ENCODE measurements at places on chromosomes 13 and 19. TPM values are rescaled to one million over a fixed set of nuclear protein-coding genes. Genes with fewer than 3 reads are reported as not detected.

Gene MYADM
- total RNA-seq, result 37.5 TPM

Gene POLR1D
- 136 TPM for total RNA-seq

Gene KLK2
- total RNA-seq, result not detected

Gene SHC2
- total RNA-seq, result 5.3 TPM

Gene KBTBD6
- 10.8 TPM for total RNA-seq

Gene SLC10A2
- not detected for total RNA-seq

Gene PPP1R13L
- 18.9 TPM for total RNA-seq

Gene KCNN1
- 7.4 TPM for total RNA-seq

Gene CEACAM21
- total RNA-seq, result not detected

Gene AMER2
- total RNA-seq, result 0.17 TPM

Gene CBLC
- total RNA-seq, result 16.3 TPM

Gene CEACAM16
- total RNA-seq, result not detected

Gene ZNF507
- total RNA-seq, result 6.2 TPM

Gene ZNF541
- not detected for total RNA-seq

GRCh38 chr19:872266-872951 lies 12.9 kb downstream of the CFD start:
- peak; percentile 91 for DNase-seq

GRCh38 chr13:68386808-68387207 lies 1156.7 kb upstream of the PCDH9 start:
- no peak for DNase-seq

DNA sequence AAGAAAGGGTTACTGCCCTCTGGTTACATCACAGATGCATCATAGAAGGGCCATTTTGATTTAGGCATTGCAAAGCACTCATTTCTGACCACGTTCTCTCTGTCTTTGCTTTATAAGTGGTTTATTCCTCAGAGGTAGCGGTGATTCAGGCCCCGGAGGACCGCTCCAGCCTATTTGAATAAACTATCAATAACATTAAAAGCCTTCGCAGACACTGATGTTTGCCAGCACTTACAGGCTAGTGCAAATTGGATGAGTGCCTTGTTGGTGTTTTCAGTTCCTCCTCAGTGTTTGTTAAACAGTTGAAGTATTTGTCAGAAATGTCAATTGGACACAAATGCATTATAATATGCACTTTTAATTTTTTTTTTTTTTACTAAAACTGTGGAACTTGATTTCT lies 120.2 kb downstream of the RXFP2 start:
- no peak for DNase-seq

DNA sequence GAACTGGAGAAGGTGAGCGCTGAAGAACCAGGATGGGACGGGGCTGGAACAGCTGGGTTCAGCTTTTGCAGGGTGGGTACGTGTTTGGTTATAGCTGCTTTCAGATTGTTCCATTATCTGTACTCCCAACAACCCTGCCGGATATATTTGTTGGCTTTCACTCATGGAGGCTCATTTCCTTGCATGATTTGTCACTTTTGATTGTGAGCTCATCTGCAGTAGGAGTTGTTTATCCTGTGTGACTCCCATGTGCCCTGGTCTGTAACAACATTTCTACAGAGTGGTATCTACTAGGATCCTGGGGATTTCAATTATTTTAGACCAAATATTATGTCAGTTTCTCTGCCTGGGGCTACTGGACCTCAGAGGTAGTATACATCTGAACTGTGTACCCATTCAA lies 5.4 kb downstream of the ARL11 start:
- no peak for DNase-seq

GRCh38 chr13:87975035-87975434 lies 303.9 kb downstream of the SLITRK5 start:
- no peak for DNase-seq

DNA sequence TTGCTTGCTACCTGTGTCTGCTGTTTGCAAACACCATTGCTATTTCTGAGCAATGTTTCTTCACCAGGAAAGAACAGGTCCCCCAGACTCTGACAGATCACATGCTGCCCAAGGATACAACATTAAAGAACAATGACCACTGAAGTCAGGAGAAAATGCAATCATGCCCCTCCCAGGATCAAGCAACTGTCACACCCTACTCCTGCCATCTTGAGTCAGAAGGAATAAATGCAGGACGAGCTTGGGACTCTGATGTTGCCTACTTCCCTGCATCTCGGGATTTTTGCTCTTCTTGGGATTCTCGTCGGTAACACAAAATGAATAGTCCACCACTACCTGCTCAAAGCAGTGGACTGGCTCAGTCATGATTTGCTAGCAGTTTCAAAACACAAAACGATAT lies 490.6 kb downstream of the COG6 start:
- peak; percentile 57 for DNase-seq

- DNase-seq, result peak; percentile 33
Measured at GRCh38 chr19:15354566-15355296, 22.4 kb upstream of the BRD4 start.

DNA sequence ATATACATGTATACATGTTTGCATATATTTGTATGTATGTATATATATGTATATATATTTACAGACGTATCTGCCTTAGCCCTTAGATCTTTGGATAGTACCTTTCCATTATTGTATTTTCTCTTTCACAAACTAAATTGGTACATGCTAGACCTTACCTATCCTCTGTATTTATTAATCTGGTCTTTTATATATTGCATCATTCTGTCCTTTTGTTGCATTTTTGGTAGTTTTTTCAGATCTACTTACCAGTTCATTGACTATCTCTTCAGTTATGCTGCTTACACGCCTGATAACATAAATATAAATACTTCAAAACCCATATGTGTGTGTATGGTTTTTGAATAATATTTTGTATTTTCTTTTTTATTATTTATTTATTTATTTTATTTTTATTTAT lies 11.7 kb downstream of the ZNF613 start:
- no peak for DNase-seq

GRCh38 chr13:76048131-76048530 lies 412.0 kb downstream of the LMO7 start:
- no peak for DNase-seq

- DNase-seq, result peak; percentile 78
Measured at GRCh38 chr19:48636859-48637448, at the start of gene DBP. Gene DBP, minus strand, starts transcription at chr19:48637379. Its CDS starts 385 bp downstream, at chr19:48636994.

GRCh38 chr19:2579678-2580280 lies 103.9 kb downstream of the GADD45B start:
- no peak for DNase-seq

GRCh38 chr13:24033527-24034302 lies 126.8 kb upstream of the SPATA13 start:
- no peak for DNase-seq

GRCh38 chr13:95304453-95304852 lies 3.2 kb upstream of the ABCC4 start:
- no peak for DNase-seq

- DNase-seq, result peak; percentile 100
Measured at GRCh38 chr19:1260749-1261537, 8.2 kb upstream of the CIRBP start.

GRCh38 chr13:60139272-60139671 lies 24.5 kb downstream of the DIAPH3 start:
- DNase-seq, result no peak

DNA sequence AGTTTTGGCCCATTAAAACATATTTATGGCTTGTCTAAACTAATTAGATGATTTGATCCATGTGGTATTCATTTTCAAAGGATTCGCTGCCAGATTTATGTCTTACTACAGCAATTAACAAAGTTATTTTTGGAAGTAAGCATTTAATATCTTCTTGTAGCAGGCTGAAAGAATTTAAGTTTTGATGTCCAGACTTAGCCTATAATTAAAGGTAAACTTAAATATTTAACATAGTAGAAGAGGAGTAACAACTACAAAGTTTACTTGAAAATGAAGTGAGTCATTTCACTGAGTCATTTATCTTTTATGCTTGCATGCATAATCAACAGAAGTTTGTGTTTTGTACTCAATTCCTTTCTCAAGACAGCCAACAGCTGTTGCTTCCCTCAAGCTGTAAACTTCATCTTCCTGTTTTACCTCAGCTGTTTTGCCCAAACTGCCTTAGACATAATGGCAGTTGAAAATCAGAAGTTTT lies 58.1 kb downstream of the EDNRB start:
- no peak for DNase-seq

DNA sequence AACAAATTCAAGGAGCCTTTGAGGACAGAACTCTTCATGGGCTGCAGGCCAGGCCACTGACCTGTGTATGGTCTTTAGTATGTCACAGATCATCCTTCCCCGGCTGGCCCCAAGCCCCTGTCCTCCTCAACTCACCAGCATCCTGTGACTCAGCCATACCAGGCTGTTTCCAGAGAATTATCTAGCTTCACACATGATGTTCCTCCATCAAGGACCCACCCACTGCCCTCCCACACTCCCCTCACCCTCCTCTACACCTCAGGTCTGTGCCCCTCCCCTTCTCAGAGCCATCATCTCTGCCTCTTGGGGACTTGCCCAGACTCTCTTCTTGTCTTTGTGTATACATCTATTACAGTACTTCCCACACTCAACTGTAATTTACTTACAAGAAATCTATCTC lies 14.7 kb downstream of the DCT start:
- DNase-seq, result no peak

DNA sequence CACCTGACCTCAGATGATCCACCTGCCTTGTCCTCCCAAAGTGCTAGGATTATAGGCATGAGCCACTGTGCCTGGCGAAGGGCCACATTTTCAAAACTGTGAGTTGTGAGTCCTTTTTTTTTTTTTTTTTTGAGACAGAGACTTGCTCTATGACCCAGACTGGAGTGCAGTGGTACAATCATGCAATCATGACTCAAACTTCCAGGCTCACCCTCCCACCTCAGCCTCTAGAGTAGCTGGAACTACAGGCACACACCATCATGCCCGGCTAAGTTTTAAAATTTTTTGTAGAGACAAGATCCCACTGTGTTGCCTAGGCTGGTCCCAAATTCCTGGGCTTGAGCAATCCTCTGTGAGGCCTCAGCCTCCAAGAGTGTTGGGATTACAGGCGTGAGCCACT lies 3.8 kb upstream of the MYPOP start:
- DNase-seq, result no peak

- DNase-seq, result no peak
Measured at GRCh38 chr13:21739771-21740170, 68.9 kb downstream of the FGF9 start.

DNA sequence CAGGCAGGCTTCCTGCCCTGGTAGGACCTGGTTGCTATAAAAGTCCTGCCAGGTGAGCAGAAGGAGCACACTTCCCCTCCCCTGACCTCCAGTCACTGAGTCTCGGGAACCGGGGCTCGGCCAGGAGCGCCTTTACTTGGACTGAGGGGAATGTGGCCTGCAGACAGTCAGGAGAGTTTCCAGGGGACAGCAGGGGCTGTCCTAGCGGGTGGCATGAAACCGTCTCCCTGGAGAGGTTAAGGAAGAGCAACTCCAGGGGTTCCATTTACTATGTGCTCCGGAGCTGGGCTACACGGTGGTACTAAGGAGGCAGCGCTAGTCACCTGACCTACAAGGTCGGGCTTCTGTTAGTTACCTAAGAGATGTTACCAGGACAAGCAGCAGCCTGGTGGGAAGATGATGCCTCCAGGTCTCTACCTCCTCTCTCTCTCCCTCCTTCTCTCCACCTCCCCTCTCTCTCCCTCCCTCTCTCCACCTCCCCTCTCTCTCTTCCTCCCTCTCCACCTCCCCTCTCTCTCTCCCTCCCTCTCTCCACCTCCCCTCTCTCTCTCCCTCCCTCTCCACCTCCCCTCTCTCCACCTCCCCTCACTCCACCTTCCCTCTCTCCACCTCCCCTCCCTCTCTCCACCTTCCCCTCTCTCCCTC lies 4.1 kb upstream of the CNOT3 start:
- DNase-seq, result no peak

DNA sequence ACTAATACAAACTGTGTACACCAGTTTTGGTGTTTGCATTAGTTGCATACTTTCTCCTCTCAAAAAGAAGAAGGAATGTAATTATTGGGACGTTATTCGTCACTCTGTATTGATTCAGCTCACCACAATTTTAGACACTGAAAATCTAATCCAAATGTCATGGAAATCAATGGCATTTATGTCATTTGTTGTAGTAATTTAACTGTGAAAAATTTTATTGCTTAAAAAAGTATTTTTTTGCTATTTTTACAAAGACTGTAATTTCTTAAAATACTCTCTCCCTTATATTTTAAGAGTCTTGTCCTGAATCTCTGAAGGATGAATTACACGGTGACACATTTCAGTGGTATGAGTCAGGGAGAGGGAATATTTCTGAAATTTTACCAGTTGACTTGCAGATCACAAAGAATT lies 2117.6 kb downstream of the PCDH9 start:
- DNase-seq, result no peak

DNA sequence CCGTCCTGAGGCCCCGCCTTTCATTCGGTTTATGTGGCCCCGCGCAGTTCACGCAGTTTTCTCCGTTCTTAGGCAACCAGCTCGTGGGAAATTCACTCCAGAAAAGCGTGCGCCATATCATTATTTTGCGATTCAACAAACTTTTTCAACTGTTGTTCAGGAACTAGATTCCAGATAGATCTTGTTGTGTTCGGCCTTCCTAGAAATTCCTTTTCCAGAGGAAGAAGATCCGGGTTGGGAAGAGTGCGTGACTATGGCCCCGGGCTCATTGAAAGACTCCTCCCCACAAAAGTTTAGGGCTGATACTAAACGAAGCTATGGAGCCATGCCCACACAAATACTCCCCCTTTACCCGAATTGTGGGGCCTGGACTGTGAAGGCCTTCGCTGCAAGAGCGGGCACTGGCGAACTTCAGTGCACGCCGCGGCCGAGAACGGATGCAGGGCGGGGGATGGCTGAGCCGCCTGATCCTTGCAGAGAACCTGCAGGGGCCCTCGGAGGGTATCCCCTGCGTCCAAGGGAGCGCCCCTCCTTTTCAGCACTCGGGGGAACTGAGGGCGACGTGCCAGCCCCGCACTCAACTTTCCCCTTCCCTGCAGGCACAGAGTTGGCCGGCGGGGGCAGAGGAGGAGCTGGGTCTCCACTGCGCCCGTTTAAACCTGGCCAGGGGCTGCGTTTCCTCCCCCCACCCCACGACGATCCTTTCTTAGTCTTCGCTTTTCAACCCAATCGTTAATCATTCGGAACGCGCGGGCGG lies 904 bp upstream of the SOX1 start:
- DNase-seq, result peak; percentile 90

DNA sequence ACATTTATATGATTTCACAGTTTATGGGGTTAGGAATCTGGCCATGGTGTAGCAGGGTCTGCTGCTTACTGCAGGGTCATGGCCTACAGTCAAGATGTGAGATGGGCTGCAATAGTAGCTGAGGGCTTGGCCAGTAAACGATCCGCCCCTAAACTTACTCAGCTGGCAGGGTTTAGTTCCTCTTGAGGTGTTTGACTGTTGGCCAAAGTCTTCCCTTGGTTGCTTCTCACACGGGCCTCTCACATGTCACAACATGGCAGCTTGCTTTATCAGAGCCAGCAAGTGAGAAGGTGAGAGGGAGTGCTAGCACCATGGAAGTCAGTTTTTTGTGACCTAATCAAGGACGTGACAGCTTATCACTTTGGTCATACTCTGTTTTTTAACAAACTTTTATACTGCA lies 77.1 kb downstream of the DNAJC3 start:
- no peak for DNase-seq

DNA sequence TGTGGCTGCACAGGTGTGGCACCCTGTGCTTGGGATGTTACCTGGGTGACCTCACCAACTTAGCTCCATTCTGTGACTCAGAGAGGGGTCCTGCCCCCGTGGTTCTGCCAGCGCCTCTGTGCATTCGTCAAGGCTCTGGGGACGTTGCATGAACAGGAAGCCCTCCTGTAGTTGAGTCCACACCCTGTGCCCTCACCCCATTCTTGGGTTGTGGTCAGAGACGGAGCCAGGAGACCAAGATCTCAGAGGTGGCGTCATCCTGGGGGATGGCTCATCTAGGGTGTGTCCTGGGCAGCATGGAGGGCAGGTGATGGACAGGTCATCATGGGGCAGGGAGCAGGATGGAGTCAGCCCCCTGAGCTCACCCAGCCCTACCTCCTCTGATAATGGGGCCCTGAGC lies 2.5 kb downstream of the COX6B2 start:
- DNase-seq, result peak; percentile 36

GRCh38 chr19:16207490-16208025 lies 9.8 kb downstream of the AP1M1 start:
- DNase-seq, result no peak
